RPMI7951 (cell line): ENCODE measurements at places on chromosomes 3 and 15. TPM values are rescaled to one million over a fixed set of nuclear protein-coding genes. Genes with fewer than 3 reads are reported as not detected.

GNB5 gene
- 53.2 and 64.3 TPM in 2 replicates for total RNA-seq

USP50 gene
- not detected in 2 replicates for total RNA-seq

ABI3BP gene
- total RNA-seq = 0.29 and 0.48 TPM in 2 replicates

AP4E1 gene
- total RNA-seq = 11.2 and 11.7 TPM in 2 replicates

BLOC1S6 gene
- 84.9 and 93.5 TPM in 2 replicates for total RNA-seq

C2CD4A gene
- not detected in 2 replicates for total RNA-seq

GRIP2 gene
- total RNA-seq = under 0.01 TPM in 1 of 2 replicates, not detected in the other

PLA2G4D gene
- not detected in 2 replicates for total RNA-seq

CHL1 gene
- 0.10 and 0.12 TPM in 2 replicates for total RNA-seq

CCDC39 gene
- total RNA-seq = not detected in 2 replicates

GATM gene
- total RNA-seq = 0.68 and 1.4 TPM in 2 replicates

WDR48 gene
- 26.8 and 26.9 TPM in 2 replicates for total RNA-seq

CACNA1D gene
- 0.12 TPM in 1 of 2 replicates, not detected in the other for total RNA-seq

SEMA7A gene
- 20.7 and 20.8 TPM in 2 replicates for total RNA-seq
